ENCODE measurements at places on chromosomes 5 and 9.

- no peak for DNase-seq
These were observed 367.6 kb downstream of the GLIS3 start for GRCh38 chr9:3931996-3932906.

GRCh38 chr5:72265032-72265877 is 54.8 kb downstream of the MRPS27 start:
- no peak for DNase-seq

DNA sequence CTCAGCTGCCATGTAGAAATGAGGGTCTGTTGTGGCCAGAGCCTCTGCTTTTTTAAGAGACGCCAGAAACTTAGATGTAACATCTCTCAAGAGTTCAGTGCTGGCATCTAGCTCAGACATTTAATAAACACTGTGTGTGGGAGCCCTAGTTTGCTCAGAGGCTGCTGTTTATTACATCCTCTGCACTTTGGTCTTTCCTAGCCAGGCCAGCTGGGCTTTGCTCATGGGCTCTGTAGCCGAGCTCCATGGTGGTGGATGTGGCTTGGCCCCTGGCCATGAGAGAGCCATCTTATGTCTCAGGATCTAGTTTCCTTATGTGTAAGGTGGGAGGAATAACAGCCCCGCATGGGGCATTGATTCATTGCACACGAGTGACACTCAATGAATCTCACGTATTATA is 30.0 kb downstream of the ARHGEF37 start:
- DNase-seq = no peak

GRCh38 chr5:153704110-153704509 is 213.6 kb downstream of the GRIA1 start:
- no peak for DNase-seq

DNA sequence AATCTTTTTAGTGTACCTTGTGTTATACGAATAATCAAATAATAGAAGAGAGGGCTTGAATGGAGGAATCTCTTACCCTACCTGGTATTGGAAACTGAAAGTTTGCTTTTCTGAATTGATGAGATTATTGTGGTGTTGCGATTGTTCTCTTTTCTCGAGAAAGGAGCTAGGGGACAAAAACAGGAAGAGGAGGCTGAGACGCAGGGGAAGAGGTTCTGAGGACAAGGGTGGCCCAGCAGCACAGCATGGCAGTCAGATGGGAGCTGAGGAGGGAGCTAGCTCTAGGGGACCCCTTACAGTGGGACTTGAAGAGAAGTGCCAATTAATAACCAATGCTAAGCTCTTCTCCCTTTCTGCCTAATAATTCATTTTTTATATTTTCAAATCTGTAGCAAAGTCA is 183.3 kb upstream of the DMAC1 start:
- no peak for DNase-seq

GRCh38 chr9:7432989-7433388 is 366.6 kb downstream of the DMAC1 start:
- no peak for DNase-seq

- no peak for DNase-seq
These were observed 99.2 kb downstream of the CRB2 start for GRCh38 chr9:123455187-123455586.

- DNase-seq = no peak
These were observed 83.4 kb upstream of the PCA3 start for GRCh38 chr9:76680716-76681425.

- DNase-seq = no peak
These were observed 85.1 kb downstream of the MED27 start for GRCh38 chr9:131994364-131995125.

GRCh38 chr5:168346417-168346816 is 55.0 kb downstream of the WWC1 start:
- DNase-seq = no peak

DNA sequence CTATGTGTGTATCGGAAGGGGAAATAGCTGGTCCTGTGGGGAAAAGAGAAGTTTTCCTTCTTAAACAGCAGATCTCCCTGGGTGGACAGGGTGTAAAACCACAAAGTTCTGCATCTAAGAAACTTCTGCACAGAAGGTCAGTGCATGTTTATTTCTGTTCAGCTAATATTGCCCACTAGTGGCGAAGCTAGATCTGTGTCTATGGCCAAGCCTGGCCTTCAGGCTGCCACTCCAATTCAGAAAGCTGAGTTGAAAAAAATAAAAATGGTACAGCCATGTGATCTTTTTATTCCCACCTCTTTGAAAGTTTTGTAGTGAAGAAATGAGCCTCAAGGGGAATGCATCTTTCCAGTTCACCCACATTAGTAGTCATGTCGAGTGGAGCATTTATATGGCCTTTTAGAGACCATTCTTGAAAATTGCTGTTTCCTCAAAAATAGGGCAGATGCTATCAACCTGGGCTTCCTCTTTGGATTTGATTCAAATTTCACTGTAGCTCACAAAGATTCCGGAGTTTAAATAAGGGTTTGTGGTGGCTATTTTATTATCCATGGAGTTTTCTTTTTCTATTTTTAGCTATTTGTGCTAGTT is 488.0 kb downstream of the PRELID2 start:
- DNase-seq = no peak

DNA sequence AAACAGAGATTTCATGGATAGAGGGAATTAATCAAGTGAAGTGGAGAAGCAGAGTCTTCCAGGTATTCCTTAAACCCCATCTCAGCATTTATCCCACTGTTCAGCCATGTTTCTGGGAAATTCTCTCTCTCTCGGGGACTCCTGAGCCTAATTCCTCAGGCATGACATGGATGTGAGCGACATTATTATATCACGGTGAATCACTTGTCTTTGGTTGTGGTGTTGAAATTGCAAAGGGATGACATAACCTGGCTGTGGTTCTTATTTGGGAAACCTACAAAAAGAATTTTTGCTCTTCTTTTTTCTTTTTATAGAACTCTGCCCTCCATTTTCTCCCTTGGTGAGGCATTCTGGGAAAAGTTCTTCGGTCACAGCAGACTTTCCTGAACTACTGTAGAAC is 457.9 kb upstream of the PTGER4 start:
- DNase-seq = no peak

GRCh38 chr5:2817031-2817603 is 65.6 kb upstream of the IRX2 start:
- DNase-seq = no peak

DNA sequence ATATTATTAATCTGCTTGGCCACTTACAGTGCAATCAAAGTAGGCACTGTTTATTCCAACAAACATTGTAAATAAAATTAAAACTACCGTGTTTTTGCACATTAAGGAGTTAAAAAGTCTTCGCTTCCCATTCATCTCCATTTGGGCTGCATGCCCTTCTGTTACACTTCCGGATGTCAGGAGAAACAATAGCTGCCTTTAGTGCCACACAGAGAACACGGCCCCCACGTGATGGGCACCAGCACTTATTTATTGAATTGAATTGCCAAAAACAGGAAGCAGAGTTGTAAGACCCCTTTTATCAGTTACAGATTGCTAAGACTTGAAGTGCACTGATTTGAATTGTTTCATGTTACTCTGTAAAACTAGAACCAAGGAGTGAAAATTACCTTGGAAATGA is 80.4 kb downstream of the LHFPL2 start:
- no peak for DNase-seq

Data from stimulated activated CD8-positive, alpha-beta memory T cell treated with anti-CD3 and anti-CD28 coated beads, Interleukin-2, amount 100 ng/mL, for 1 hour (primary cell).